ENCODE measurements at places on chromosomes 13 and 19.
A peak's percentile ranks its signal among the peaks of the same experiment; 100 is the strongest.

GRCh38 chr13:95226932-95227695 is 74.1 kb downstream of the ABCC4 start:
- DNase-seq: no peak

GRCh38 chr19:35518313-35518712 is 4.9 kb upstream of the DMKN start:
- no peak for DNase-seq

- DNase-seq: no peak
Measured at GRCh38 chr19:16892436-16892835, 3.6 kb downstream of the F2RL3 start.

- peak; percentile 33 for DNase-seq
Measured at GRCh38 chr13:114161028-114161556, 18.0 kb upstream of the CFAP97D2 start.

DNA sequence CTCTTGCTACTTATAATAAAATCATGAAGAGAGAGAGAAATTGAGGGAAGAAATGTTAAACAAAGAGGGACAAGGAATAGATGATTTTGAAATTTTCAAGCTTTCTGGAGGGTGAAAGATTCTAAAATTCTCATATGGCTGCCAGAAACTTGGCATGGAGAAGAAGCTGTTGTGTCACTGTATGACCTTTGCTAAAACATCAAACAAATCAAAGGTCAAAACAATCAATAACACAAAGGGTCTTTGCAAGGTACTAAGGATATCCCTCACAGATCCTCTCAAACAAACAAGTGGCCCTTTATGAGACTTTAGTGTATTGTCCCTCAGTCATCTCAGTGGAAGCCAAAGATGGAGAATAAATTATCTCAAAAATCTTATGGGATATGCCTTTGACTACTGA is 1039.2 kb upstream of the MIR17HG start:
- no peak for DNase-seq

DNA sequence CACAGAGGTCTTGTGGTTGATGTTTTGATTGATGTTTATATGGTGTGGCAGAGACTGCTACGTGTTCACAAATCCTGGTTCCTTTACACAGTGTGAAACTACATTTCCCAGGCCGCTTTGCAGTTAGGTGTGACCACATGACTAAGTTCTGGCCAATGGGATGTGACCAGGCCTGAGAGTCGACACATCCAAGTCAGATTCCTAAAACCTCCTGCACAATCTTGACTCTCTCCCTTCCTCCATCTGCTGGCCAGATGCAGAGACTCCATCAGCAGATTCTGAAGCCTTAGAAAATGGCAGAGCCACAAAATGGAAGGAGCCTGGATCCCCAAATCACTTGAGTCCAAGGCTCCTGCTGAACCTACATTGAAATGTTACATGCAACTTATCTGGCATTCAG is 12.6 kb downstream of the CD37 start:
- DNase-seq: no peak

GRCh38 chr19:9058905-9059667 is 27.8 kb upstream of the OR1M1 start:
- DNase-seq: no peak

DNA sequence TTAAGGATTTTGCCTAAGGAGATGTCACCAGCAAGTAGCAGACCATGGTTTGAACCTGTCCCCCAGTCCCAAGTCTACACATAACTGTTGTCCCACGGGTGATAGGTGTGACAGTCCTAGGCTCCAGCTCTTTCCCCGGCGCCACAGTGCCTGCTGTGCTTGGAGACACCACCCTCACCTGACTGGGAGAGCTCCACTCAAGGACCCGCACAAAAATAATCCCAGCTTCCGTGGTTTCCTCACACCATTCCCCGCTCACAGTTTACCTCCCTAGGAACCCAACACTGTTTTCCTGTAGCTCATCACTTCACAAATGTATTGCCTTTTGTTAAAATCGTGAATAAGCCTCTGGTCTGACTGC is 19.8 kb upstream of the RASA3 start:
- no peak for DNase-seq

DNA sequence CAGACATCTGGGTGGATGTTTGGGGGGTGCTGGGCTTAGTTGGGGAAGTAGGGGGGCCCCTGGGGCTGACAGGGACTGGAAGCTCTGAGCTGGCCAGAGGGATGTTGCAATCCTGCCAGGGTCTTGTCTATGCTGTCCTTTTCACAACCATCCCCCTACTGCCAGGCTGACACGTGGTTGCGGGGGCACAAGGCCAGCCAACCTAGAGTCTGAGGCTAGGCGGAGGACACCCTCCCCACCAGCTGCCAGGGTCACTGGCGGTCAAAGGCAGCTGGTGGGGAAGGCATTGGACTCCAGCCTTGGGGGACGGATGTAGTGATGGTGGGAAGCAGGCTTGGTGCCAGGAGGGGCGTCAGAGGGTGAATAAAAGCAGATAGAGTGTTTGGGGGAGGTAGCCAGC is 1.6 kb upstream of the APOC1 start:
- DNase-seq: no peak

DNA sequence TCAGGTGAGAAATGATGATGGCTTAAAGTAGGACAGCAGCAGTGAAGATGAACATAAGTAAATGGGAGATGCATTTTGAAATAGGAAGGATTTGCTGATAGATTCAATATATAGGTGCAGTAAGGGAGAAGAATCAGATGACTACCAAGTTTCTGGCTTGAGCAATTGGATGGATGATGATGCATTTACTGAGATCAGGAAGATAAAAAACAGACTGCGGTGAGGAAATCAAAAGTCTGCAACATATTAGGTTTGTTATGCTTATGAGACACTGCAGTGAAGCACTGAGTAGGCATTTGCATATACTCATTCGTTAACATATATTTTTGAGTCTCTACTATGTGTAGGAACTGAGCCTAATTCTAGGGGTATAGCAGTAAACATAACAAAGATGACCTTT is 184.2 kb downstream of the LACC1 start:
- DNase-seq: no peak

DNA sequence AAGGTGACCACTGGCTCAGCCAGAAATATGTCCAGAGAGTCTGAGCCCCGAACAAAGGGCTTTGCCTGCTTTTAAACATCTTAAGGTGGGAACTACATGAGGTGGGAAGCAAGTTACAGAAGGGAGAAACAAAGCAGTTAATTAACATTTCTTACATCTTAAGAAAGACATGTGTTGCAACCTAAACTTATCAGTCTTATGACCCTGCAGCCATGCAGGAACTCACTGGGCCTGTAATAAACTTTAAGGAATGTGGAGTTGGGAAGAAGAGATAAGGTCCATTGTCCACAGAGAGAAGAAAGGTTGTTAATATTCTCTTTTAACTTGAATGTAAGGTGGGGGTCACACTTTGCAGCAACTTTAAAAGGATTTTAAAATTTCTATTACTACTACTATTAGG is 46.8 kb upstream of the CYP2A7 start:
- no peak for DNase-seq

- DNase-seq: no peak
Measured at GRCh38 chr19:51125421-51126075, 842 bp downstream of the SIGLEC9 start.

- DNase-seq: no peak
Measured at GRCh38 chr19:35739275-35740107, 2.8 kb downstream of the IGFLR1 start.

- DNase-seq: no peak
Measured at GRCh38 chr19:31408460-31409124, 59.4 kb upstream of the TSHZ3 start.

- no peak for DNase-seq
Measured at GRCh38 chr13:29733147-29733611, 117.2 kb downstream of the UBL3 start.

DNA sequence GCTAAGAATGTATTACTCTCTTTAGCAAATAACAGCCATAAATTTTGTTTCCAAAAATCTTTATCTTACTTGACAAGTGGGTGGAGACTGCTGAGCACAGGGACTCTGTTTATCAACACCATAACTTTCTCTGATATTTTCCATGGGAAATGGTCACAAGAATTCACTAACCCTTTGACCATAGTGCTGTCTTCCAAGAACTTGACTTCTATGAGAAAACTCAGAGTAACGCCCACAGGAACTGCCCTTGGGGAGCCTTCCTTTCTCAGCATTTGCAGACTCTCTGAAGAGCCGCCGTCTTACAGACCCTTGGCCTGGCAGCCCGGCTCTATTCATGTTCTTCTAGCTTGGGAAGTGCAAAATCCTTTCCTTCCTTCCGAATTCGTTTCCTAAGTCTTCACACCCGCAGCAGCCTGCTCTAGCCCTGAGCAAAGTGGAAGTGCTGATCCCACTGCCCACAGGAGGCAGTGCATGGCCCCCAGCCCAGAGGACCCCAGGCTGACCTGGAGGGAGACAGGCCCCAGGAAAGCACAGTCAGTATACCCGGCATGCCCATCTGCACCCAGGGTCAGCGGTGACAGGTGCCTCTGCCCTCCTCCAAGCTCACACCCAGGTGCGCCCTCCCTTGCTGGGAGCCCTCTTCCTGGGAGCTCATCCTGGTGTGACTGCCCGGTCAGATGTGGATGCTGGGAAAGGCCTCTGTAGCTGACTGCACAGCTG is 10.2 kb downstream of the GAS6 start:
- DNase-seq: no peak

- no peak for DNase-seq
Measured at GRCh38 chr19:1748115-1748872, 5.0 kb upstream of the ONECUT3 start.

GRCh38 chr13:59409211-59409610 is 754.5 kb downstream of the DIAPH3 start:
- DNase-seq: no peak

- DNase-seq: no peak
Measured at GRCh38 chr19:3407556-3408516, 41.5 kb downstream of the NFIC start.

- no peak for DNase-seq
Measured at GRCh38 chr13:105965910-105966309, 569.6 kb downstream of the EFNB2 start.

Measured in stimulated activated CD4-positive, alpha-beta T cell treated with anti-CD3 and anti-CD28 coated beads, Interleukin-1b, Interleukin-23, amount 100 ng/mL, for 48 hours (primary cell).